ENCODE measurements at places on chromosomes 3 and 15.

DNA sequence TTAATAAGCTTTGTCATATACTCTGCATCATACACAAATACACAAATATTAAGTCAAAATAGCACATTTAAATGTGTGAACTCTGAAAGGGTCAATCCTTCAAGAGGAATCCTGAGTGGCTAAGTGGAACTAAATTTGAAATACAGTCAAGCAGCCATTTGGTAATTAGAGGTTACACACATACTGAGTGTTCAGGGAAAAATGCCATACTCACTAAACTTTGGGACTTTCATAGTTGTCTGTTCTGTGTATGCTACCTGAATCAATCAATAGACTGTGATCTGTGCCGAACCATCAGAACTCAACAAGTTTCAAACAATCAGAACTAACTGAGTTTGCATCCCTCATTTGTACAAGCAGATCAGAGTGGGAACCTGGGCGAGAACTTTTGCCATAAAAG lies 15.3 kb downstream of the ANKRD28 start:
- no peak for DNase-seq

DNA sequence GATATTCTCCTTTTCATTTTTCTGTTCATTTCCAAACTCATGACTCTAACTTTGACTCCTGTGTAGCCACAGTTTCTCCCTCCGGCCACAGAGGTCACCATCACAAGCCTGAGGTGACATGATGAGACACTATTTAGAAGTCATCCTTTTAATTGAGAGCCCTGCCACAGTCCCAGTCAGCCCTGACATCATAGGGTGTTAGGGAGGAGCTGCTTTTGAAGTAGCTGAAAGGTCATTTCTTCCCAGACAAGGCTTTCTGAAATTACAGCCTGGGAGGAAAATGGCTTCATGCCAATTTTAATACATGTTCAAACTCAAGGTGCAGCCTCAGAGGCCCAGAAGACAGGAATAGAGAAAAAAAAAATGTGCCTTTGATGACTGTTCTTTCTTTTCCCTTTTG lies 532.8 kb upstream of the TGFBR2 start:
- no peak for DNase-seq

DNA sequence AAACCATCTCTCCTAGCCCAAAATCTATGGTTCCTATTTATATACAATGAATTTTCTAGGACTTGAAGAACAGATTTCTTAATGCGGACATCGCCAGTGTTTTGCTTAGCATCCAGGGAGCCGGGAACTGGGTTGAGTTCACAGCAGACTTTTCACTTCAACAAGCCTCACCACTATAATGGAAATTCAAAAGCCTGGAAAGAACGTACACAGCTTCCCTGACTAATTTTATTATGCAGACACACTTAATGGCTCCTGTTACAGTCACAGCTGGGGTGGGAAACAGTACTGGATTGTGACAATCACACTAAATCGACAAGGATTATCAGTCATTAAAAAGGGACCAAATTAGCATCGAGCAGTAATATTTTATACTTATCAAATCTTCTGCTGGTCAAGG lies 129.2 kb upstream of the BNIP2 start:
- no peak for DNase-seq

DNA sequence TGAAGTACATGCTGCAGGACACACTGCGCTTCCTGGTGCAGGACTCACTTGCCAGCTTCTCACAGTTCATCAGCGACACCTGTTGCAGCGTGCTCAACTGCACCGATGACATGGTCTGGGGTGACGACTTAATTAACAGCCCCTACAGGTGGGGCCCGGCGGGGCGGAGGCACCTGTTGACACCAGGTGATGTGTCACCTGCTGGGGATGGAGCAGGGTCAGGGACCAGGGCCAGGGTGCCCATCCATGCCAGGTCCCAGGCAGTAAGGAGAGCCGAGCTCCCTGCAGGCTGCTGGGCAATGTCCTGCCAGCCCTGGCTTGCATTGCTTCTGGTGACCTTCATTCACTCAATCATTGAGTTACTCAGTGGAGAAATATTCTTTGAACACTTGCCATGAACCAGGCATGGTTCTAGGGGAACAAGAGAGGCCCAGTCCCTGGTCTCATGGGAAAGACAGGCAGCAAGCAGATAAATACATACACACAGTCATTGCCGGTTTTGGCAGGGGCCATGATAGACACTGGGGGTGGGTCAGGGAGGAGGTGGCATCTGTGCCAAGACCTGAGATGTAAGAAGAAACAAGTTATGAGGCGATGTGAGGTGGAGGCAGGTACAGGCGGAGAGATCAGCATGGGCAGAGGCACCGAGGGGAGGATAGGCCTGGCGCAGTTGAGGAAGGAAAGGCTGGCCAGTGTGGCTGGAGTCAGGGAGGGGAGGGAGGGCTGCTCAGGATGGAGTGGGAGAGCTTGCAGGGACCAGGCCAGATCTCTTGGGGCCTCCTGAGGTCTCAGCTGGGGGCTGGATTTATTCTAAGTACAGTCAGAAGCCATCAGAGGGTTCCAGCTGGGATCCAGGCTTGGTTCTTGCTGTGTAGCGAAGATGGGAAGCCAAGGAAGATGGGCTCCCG lies 30.8 kb downstream of the DNAH1 start:
- DNase-seq = no peak

GRCh38 chr3:9876991-9877390 lies 3.1 kb downstream of the CIDEC start:
- no peak for DNase-seq

- no peak for DNase-seq
These were observed 10.8 kb downstream of the GLYCTK start for GRCh38 chr3:52298149-52299098.

DNA sequence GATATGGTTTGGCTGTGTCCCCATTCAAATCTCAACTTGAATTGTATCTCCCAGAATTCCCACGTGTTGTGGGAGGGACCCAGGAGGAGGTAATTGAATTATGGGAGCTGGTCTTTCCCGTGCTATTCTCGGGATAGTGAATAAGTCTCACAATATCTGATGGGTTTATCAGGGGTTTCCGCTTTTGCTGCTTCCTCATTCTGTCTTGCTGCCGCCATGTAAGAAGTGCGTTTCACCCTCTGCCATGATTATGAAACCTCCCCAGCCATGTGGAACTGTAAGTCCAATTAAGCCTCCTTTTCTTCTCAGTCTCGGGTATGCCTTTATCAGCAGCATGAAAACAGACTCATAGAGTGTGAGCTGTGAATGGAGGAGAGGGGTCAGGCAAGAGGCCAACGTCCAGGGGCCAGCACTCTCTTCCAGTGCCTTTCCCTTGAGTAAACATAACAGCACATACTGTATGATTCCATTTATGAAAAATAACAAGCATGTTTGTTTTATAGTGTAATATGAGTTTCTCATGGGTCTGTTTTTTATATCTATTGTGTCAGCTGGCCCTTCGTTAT lies 16.3 kb upstream of the LCTL start:
- no peak for DNase-seq

DNA sequence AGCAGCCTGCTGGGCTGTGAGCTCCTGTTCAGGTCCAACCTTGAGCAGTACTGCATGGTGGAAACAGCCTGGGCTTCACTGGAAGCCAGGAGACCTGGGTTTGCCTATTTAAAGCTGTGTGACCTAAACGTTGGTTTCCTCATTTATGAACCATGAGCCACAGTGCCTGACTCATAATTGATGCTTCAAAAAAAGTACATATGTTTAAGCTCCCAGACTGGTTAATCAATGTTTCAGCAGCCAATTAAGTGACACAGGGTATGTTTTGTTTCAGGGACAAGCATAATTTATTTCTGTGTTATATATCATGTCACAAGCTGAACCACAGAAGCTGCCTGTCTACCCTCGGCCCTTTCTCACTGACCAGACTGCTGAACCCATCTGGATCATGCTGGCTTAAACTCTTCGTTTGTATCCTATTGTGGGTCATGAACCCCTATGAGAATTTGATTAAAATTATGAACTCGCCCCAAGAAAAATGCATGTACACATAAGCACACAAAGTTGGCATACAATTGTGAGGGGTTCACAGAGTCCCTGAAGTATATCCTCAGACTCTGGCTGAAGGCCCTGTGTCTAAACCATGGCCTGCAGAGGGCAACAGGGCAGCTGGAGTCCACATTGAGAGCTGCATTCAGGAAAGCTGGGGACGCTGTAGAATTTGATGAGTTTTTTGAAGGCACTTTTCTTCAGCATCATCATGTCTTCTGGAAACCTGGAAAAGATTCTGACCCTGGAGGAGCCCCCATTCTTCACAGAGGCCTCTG lies 23.7 kb downstream of the HDC start:
- DNase-seq = no peak

- DNase-seq = no peak
These were observed 8.6 kb downstream of the PODXL2 start for GRCh38 chr3:127637546-127637945.

GRCh38 chr3:172640751-172641150 lies 70.1 kb downstream of the NCEH1 start:
- no peak for DNase-seq

- DNase-seq = no peak
These were observed 544.5 kb downstream of the MFSD1 start for GRCh38 chr3:159346271-159346903.

- DNase-seq = no peak
These were observed 1003.5 kb downstream of the AGBL1 start for GRCh38 chr15:87083201-87083600.

DNA sequence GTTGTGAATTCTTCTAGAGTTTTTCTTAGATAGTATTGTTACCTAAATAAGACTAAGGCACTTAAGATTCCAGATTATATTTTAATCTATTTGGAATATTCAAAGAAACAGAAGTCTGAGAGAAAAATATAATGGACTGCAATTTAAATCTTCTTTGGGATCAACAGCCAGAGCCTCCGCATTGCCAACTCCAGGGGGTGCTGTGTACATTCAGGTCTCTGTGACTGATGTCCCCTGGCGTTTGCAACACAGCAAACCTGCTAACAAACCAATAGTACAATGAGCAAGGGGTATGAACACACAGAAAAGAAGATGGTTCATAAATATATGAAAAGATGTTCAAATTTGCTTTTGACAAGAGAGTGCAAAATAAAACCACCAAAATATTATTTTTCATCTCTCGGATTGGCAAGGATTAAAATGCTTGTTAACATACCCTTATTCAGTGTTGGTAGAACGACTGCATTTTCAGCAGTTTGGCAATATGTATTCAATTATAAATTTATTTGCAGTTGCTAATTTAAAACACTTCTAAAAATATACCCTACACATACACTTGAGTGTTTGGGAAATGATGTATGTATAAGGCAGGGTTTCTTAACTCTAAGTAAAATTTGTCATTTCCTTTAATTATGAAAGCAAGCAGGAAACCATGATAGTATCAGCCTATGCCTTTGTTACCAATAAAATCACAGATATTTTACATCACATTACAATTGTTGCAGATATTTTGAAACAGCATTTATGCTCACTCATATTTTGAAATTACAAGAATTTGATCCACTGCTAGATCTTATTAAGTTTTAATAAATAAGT lies 16.1 kb upstream of the TM4SF1 start:
- DNase-seq = peak; percentile 95

DNA sequence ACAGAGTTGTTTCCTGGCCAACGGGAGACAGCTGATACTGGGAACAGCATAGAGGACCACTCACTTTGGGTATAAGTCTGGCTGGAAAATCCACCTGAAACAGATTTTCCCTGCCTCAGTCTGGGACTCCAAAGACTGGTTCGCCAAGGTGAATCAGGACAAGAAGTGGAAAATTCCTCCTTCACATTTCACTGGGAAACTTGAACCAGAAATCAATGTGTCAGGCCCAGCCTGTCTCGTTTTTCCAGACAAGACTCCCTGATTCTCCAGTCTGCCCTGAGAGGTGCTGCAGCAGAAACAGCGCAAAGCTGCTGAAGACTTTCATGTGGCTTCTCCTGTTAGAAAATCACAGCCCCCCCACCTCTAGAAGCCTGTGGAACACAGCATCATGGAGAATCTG lies 269.8 kb downstream of the OPA1 start:
- no peak for DNase-seq

DNA sequence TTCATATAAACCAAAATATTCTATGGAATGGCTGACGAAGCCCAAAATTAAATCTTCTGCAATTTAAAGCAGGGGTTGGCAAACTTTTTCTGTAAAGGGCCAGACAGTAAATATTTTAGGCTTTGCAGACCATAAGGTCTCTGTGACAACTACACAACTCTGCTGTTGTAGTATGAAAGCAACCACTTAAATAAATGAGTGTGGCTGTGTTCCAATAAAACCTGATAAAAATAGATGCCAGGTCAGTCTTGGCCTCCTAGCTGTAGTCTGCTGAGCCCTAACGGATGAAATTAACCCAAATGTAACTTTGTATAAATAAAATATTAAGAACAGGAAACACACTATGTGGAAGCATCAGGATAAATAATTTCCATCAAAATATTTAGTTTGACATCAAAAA lies 104.2 kb downstream of the FBXL22 start:
- no peak for DNase-seq

GRCh38 chr3:16168211-16168610 lies 6.3 kb upstream of the GALNT15 start:
- no peak for DNase-seq

GRCh38 chr3:47421741-47422649 lies 41.2 kb downstream of the PTPN23 start:
- peak; percentile 29 for DNase-seq

DNA sequence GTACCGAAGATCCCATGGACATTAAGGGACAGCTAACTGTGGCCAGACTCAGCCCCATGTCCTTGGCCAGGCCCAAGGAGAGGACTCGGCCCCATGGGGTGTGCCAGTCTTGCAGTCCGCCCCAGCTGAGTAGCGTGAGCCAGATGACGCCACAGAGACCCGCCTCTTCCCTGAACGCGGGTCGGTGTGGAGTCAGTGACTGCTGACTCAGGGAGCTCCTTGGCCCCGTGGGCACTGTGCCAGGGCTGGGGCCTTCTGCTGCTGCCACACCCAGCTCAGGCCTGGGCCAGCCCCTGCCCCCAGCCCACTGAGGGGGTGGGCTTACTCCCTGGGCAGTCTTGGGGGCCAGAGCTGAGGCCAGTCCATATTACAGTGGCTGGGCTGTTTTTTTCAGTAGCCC lies 52.8 kb downstream of the PLXNA1 start:
- DNase-seq = peak; percentile 21

- no peak for DNase-seq
These were observed 4.5 kb upstream of the ULK3 start for GRCh38 chr15:74847432-74847831.

GRCh38 chr15:64530472-64530871 lies 70.1 kb downstream of the ZNF609 start:
- no peak for DNase-seq

- DNase-seq = peak; percentile 89
These were observed 472.2 kb downstream of the MCTP2 start for GRCh38 chr15:94703596-94703995.

DNA sequence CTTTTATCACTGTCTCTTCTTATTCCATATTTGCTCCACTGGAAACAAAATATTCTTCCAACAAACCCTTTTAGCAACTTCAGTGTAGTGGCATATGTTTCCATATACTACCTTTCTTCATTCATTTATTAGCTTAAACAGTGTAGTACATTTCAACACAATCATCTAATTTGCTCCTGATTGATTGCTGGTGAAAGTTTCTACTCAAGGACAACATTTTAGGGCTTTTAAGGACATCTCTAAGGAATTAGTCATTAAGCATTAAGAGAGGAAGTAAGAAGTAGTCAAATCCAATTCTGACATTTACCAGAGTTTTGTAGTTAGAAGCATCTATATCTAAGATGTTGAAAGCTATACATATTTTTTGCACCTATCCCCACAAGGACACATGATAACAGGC lies 55.8 kb downstream of the RSRC1 start:
- DNase-seq = peak; percentile 8
